ENCODE measurements at places on chromosomes 5 and 9.

DNA sequence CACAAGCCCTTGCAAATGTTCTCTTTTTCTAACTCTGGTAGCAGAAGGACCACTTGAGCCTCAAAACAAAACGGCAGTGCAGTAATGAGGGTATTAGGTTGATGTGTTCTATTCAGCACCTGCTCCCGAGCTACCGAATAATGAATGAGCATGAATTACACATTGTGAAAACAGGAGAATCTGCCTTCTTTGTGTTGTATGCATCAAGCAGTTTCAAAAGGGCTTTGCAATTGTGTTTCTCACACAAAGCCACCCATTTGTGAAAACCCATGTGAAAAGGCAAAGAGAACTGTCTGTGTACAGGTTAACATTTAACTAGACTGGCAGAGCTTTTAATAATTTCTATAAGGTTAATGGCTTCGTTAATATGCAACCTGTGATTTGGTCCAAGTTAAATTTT is 97.8 kb downstream of the STK32A start:
- no peak for DNase-seq

GRCh38 chr9:33228606-33229005 is 11.4 kb upstream of the SPINK4 start:
- no peak for DNase-seq

GRCh38 chr5:172115541-172115982 is 72.5 kb downstream of the STK10 start:
- no peak for DNase-seq

- no peak for DNase-seq
Measured at GRCh38 chr9:117704597-117704996, 394 bp downstream of the TLR4 start.

DNA sequence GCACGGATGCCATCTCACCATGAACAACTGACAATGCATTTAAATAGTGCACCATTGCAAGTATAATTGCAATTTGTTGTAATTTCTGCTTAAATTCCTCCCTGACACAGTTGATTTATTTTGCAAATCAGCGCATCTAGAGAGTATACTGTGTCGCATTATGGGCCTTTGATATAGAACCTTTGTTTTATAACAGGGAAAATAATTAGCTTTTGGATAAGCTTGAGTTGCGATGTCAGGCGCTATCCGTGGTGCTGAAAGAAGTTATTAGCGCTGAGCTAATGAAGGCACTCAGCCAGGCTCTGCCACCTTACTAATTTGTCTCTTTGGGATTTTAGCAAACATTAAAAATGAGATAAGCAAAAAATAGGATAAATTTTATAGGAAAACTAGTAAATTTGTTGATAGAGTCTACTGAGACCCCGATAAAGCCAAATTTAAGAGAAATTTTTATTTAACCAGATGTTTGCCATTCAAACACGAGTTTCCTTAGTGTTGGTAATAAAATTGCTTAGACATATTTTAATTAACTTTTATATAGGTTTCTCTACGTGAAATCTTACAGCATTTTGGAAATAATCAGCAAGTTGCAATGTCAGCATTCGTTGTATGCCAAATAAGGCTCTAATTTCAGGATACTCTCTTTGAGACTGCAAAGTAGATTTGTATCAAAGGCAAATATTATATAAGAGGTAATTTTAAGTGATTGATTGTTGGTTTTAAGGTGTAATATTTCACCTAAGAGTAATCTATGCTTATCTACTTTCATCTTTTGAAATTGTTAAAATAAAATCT is 355.5 kb downstream of the TLR4 start:
- no peak for DNase-seq

- no peak for DNase-seq
Measured at GRCh38 chr5:132467287-132467984, 23.1 kb downstream of the IRF1 start.

GRCh38 chr9:90783552-90783951 is 18.1 kb upstream of the SYK start:
- DNase-seq: no peak

DNA sequence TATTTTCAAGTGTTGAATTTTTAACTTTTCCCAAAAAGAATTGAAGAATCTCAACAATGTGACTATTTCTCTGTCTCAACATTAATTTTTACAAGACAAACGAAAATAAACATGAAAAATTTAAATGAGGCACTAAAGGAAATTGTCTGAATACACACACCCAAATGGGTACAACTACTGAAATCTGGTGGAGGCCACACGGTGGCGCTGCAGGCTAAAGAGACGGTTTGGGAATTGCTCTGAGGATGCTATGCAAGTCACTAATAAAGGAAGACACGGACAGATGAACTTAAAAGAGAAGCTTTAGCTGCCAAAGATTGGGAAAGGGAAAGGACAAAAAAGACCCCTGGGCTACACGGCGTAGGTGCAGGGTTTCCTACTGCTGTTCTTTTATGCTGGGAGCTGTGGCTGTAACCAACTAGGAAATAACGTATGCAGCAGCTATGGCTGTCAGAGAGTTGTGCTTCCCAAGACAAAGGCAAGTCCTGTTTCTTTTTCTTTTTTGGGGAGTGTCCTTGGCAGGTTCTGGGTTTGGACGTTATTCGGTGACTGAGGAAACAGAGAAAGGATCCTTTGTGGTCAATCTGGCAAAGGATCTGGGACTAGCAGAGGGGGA is at the start of gene PCDHB10:
PCDHB10 (plus strand) TSS at position 244 of the 616 bp plus-strand sequence; CDS start at position 444, 200 bp downstream.
- DNase-seq: no peak

- DNase-seq: no peak
Measured at GRCh38 chr9:94644543-94644942, 5.2 kb upstream of the FBP1 start.

GRCh38 chr5:91140657-91141056 is 242.5 kb downstream of the ARRDC3 start:
- DNase-seq: no peak

- DNase-seq: no peak
Measured at GRCh38 chr5:94397508-94397907, 220.9 kb downstream of the KIAA0825 start.

DNA sequence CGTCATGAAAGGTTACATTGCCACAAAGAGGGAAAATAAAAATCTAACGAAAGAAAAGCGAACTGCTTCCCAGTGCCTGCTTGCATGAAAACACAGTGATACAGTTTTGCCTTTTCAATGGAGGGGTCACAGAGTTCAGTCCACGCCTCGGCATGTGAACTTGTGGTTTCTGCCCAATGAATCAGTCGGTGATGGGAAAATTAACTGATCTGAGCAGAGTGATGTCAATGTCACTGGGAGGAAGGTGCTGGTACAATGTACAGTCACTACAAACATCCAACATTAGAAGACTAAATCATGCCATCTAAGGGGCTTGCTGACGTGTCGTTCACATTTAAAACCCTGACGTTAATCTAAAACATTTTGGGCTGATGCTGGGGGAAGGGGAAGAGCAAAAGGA is 151.8 kb upstream of the MSX2 start:
- DNase-seq: no peak

GRCh38 chr5:16464664-16465543 is 696 bp downstream of the ZNF622 start:
- no peak for DNase-seq

GRCh38 chr5:36066540-36067210 is at the start of gene UGT3A2:
Gene UGT3A2, minus strand, starts transcription at chr5:36066882. Its CDS starts 93 bp downstream, at chr5:36066789.
- no peak for DNase-seq

DNA sequence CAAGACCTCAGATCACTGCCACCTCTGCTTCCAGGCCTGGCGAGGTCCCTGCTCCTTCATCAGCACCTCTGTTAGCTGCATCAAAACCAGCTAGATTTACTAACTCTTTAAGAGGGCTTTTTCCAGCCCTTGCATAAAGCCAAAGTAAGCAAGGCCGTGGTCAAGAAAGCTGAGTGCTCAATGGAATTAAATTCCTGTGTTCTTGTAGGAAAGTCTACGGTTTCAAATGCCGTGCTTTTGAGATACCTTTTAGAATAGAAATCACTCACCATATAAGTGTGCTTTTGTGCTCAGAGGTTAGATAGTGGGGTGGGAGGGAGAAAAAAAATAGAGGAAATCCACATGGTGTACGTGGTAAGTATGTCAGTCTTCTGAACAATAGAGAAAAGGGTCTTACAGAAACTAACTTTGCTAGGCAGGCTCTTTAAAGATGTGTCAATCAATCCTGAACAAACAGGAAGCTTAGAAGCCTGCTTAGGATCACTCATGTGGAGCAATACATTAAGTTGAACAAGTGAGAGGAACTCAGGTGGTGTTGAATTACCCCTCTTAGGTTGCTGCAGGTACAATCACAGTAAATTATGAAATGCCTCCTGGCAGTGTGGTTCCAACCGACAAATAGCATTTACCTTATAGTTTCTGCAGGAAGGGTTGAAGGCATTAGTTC is 79.7 kb downstream of the SEMA6A start:
- DNase-seq: no peak

DNA sequence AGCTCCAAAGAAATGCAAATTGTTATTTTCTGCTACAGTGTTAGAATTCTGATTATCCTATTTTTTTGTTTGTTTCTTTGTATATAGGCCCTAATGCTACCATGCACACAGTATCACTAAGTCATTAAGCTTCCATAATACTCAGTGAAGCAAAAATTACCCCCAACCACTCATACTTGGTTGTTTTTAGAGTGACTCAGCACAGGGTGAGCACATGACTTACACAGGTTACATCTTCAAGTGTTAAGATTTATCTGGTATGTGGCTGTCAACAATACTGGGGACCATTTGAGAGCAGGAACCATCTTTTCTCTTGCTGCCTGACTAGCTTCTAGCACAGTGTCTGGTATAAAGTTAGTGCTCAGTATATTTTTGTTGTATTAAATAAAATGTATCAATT is 255.8 kb upstream of the SLC24A2 start:
- DNase-seq: no peak

GRCh38 chr5:80181618-80182211 is 74.1 kb downstream of the SERINC5 start:
- no peak for DNase-seq

- peak; percentile 56 for DNase-seq
Measured at GRCh38 chr5:66828548-66829357, 232.6 kb downstream of the MAST4 start.

GRCh38 chr9:101342595-101342994 is 42.2 kb downstream of the BAAT start:
- DNase-seq: no peak

DNA sequence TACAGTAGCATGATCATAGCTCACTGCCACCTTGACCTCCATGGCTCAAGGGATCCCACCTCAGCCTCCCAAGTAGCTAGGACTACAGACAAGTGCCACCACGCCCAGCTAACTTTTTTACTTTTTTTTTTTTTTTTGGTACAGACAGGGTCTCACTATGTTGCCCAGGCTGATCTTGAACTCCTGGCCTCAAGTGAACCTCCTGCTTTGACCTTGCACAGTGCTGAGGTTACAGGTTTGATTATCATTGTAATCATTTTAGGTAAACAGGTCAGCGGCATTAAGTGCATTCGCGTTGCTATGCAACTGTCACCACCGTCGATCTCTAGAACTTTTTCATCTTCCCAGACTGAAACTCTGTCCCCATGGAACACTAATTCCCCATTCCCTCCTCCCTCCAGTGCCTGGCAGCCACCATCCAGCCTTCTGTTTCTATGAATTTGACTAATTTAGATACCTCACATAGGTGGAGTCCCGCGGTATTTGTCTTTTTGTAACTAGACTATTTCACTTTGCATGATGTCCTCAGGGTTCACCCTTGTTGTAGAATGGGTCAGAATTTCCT is 5.8 kb upstream of the CARD19 start:
- DNase-seq: no peak

GRCh38 chr9:34694811-34695210 is 3.7 kb upstream of the CCL19 start:
- DNase-seq: no peak

- no peak for DNase-seq
Measured at GRCh38 chr9:137552022-137552768, 516 bp downstream of the MRPL41 start.

- no peak for DNase-seq
Measured at GRCh38 chr5:74953937-74954720, 87.9 kb upstream of the FAM169A start.

- no peak for DNase-seq
Measured at GRCh38 chr5:133559960-133560359, 52.4 kb downstream of the FSTL4 start.

DNA sequence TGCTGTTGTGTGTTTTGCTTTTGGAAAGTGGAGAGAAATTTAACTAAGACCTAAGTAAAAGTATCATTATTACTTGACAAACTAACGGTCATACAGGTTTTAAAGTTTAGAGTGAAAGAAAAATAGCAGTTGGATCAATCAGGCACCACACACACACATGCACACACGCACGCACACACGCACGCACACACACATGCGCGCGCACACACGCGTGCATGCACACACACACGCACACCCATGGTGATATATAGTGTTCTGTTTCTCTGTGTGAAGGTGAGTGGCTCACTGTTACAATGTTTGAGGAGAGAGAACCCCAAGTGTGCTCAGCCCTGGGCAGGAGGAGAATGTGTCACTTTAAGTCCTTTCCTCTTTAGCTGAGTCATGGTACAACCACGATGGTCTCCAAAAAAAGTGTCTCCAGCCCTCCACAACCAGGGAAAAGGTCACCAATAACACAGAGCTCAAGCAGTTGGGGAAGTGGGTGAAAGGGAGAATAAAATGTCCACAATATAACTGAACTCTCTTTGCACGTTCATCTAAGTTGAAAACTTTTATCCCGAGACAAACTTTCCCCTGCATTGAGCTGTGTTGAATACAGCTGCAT is 3.2 kb downstream of the ZNF366 start:
- no peak for DNase-seq

DNA sequence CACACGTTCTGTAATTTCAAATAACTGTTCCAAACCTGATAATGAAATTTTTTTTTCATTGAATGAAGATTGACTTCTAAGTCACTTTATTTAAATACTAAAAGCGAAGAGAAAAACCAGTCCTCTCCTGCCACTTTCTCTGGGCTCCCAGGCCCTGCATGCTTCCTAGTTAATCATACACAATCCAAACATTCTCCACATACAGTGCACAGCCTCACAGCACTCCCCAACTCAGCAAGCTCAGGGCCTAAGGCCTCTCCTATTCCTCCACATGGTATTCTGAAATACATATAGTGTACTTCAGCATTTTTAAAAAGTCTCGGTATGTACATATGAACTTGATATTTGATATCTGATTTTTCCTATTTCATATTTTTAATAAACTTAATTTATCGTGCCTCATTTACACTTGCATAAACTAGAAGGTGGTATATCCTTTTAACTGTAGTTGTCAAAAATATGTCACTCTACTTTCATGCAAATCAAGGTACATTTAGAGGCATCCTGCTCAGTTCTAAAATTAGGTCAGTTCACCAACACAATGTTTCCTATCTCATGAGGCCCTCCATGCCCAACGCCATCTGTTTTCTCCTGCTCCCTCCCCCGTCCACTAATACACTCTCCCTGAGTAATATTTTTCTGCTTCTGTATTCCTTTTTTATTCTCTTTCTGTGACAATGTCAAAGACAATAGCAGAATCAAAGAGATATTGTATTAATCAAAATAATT is 206.7 kb downstream of the ARRDC3 start:
- DNase-seq: peak; percentile 12

DNA sequence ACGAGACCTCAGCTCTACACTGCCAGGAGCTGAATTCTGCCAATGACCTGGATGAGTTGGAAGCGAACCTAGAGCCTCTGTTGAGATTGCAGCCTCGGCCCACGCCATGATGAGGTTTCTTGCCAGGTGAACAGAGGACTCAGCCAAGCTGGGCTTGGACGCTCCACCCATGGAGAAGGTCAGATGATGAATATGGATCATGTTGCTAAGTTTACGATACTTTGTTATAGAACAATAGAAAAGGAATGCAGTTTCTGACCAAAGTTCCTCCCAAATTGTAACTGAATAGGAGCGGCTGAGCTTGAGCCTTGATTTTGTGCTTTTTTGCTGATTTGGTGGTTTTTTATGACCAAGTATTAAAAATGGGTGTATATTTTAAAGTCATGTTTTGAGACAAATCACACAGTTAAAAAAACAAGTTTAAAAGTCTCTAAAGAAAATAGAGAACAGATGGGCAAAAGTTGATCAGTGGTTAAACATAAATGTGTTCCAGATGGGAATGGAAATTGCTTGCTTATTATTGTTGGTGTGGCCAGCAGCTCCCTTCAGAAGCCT is 32.9 kb downstream of the ROPN1L start:
- DNase-seq: peak; percentile 32
